Skeletal muscle cell (primary cell): ENCODE measurements at places on chromosomes 2 and 18.

GRCh38 chr18:77360315-77361190 is 110.9 kb downstream of the GALR1 start:
- DNase-seq, result no peak

GRCh38 chr2:217030081-217030480 is 170.2 kb upstream of the TNP1 start:
- no peak for DNase-seq

DNA sequence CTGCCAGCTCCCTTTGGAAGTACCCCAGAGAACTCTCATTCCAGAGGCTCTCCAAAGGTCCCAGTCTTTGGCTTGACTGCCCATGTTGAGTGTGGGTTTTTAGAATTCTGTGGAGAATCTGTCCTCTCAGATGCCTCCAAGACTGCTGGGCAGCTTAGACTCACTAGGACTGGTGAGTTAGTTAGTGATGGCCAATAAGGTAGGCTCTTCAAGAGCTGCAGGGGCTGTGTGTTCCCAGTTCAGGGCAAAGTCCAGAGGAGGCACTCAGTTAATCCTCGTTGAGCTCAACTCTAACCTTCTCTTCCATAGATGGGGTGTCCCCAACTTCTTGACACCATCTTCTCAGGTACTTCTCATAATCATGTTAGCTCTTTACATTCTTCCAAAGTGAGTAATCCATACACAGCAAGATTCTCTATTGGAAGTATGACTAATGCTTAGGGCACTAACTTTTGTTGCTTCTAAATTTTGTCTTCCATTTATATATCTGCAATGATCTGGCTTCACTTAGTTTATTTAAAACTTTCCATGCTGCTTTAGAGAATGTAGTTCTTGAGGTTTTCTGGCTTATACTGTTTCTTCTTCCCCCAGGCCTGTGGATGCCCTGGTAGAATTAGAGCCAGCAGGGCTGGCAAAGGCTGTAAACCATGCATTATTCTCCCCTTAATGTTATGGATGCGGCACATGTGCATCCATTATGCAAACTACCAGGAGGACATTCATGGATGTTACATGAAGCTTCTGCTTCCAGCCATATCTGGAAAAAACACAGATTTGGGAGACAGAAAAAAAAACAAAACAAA is 88.9 kb downstream of the POLE4 start:
- peak; percentile 3 for DNase-seq

- DNase-seq, result no peak
These were observed 111.6 kb upstream of the PIEZO2 start for GRCh38 chr18:11260961-11261461.

DNA sequence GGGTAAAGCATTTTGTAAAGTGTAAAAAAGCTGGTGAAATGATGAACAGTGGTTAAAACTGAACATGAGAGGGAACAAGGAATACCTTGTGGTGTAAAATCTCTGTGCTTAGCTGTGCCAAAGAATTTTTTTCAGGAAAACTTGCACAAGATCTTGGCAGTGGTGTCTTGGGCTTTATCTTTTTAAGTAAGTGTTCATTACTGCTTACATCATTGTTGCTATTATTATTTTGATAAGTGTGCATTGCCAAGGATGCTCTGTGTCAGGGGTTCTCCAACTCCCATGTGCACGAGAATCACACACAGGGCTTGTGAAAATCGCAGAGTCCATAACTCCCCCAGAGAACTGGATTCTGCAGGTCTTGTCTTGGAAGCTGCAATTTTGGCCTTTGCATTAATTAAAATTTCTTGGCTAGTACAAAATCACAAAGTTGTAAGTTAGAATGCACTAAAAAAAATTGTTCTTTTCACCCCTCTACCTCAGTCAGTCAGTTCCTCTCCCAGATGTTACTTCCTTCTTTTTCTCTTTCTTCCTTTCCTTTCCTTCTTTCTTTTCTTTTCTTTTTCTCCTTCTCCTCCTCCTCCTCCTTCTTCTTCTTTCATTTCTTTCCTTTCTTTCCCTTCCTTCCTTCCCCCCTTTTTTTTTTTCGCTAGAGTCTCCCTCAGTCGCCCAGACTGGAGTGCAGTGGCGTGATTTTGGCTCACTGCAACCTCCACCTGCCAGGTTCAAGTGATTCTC is 37.8 kb downstream of the GATA6 start:
- no peak for DNase-seq

- no peak for DNase-seq
These were observed 125.3 kb downstream of the SLC4A3 start for GRCh38 chr2:219752726-219753125.

GRCh38 chr2:206213514-206213845 is 53.8 kb downstream of the EEF1B2 start:
- no peak for DNase-seq

- DNase-seq, result no peak
These were observed 168.4 kb downstream of the SOCS6 start for GRCh38 chr18:70457223-70457622.

DNA sequence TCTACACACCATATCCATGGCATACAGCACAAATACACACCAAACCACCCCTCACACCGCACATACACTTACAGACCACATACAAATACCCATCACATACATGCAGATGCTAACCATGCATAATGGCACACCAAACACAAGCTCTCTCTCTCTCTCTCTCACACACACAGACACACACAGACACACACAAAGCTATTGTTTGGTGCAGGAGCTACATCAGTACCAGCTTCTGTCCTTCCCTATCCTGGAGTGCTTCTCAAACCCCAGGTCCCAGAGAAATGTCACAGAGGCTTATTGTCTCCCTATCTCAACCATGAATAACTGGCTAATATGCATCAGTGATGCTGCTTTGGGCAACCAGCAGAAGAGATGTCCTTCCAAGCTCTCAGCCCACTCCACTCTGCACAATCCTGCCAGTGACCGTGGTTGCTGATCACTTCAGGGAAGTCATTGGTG is 36.5 kb upstream of the ST3GAL5 start:
- no peak for DNase-seq

DNA sequence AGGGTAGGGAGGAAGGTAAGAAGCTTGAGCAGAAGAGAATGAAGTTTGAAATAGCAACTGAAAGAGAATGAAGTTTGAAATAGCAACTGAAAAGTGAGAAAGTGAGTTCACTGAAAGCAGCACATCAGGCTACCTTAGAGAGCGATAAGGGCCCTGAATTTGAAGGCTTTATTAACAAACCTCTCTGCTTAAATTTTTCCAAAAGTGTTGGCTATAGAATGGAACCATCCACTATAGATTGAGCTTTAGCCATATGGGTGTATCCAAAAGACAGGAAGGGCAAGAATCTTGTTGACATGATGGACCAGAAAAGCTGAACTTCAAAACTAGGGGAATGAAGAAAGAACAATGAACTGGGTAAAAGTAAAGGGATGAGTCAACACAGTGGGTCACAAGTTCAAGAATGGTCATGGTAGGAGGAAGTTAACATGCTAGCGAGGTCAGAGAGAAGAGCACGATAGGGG is 122.5 kb downstream of the ASXL3 start:
- no peak for DNase-seq

DNA sequence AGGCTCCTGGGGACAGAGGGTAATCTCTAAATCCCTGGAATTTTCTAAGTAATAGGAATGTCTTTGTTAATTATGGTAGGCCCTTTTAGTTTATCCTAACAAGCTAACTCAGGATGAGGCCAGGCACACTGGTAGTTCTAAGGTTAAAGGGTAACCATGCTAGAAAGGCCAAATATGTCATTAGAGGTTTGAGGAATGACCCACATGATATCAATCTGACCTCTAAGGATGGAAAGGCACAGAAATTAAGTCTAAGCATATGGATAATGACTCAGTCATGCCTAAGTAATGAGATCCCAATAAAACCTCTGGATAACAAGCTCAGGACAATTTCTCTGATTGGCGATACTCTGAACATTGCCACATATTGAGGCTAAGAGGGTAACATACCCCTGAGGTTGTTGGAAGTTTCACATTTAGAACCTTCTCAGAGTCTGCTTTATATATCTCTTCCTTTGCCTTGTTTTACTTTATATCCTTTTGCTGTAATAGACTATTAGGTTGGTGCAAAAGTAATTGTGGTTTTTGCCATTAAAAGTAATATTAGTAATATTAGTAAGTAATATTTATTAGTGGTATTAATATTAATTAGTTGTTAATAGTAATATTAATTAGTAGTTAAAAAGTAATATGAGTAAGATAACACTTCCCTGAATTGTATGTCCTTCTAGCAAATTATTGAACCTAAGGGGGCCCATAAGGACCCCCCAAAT is 806.3 kb upstream of the GCFC2 start:
- no peak for DNase-seq

GRCh38 chr2:157785866-157786662 is 90.1 kb downstream of the ACVR1 start:
- peak; percentile 25 for DNase-seq

DNA sequence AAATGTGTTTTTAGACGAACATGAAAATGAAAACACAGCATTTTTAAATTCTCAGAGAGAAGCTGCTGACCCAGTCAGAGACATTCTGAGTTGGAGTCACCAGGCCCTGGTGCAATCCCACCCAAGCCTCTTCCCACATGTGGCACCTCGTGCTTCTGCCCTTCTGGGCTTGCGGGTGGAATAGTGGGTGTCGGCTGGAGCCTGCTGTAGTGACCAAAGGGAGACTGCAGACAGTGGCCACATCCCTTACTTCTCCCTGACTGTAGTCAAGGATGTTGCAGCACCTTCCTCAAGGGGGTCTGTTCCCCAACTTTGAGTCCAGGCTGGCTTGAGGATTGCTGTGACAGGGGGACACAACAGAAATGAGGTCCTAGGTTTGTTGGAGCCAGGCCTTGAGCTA is 104.4 kb upstream of the GLI2 start:
- DNase-seq, result no peak

- no peak for DNase-seq
These were observed 79.0 kb downstream of the ZCCHC2 start for GRCh38 chr18:62601871-62602270.

- DNase-seq, result no peak
These were observed 8.9 kb downstream of the GDF7 start for GRCh38 chr2:20675701-20676352.

GRCh38 chr18:64090876-64091275 is 58.0 kb downstream of the LINC00305 start:
- no peak for DNase-seq

DNA sequence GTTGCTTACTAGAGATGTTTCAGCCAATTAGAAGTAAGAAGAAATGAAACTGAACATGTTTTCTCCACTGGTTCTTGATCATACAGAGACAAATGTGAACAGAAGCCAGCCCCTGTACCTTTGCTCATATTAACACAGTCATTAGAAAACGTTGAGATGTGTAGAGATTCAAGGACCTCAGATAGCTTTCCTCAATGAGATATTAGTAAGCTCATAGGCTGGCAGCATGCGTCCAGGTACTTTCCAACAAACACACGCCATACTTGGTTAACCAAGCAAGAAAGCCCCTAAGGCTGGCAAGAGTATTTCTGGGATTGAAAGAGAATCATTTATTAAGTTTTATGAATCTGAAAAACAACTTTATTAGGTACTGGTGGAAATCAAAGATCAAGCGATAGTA is 37.5 kb downstream of the SLC5A7 start:
- DNase-seq, result no peak

- DNase-seq, result no peak
These were observed 29.6 kb downstream of the TNS1 start for GRCh38 chr2:217973008-217973787.

DNA sequence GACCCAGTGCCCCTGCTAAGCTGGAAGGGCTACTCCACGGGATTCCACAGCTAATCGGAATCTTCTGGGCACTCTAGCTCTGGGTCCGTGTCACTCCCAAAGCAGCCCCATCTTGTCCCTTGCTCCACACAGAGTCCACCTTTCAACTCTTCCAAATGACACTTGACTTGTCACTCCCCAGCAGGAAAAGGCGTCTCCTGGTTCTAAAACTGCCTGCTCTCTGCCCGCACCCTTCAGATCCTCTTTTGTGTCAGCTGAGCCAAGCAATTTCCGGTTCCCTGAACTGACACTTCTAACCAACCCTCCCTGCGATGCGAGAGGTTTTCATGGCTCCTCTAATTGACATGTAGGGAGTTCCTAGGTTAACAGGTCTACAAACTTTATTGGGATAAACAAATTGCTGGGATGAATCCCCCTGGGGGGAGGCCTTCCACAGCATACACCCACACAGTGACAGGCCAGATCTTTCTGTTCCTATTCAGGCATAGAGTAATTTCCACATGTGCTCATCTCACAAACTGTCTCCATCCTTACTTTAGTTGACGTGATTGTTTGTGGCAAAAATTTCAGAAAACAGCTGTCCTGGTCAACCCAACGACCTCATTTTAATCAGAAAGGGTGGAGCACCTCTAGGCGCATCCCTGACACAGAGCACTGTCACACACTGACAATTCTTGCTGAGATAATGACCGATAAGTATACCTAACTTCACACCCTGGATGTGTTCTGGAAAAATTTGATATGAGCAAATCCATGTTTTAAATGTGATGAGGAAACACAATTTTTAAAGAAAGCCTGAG is 104.9 kb downstream of the RBMS1 start:
- no peak for DNase-seq

GRCh38 chr2:29782549-29783458 is 138.6 kb downstream of the ALK start:
- DNase-seq, result no peak

- DNase-seq, result no peak
These were observed 18.9 kb upstream of the DLX1 start for GRCh38 chr2:172066394-172066886.

DNA sequence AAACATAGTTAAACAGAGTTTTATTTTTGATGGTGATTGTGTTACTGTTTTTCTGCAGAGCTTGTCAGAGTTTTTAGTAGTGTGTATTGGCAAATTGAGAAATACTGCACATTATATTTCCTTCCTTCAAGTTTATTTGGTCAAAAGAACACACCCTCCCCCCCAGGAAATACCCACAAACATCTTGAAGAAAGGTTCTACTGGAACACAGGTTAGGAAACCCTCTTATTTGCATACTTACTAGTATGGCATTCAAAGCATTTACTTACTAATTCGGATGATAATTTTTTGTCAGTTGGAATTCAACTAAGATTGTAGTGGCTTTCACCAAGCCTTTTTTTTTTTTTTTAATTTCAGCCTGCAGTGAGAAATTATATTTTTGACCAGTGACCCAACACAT is 9.1 kb downstream of the CAB39 start:
- DNase-seq, result no peak

- no peak for DNase-seq
These were observed 7.4 kb downstream of the NFATC1 start for GRCh38 chr18:79402977-79403722.

DNA sequence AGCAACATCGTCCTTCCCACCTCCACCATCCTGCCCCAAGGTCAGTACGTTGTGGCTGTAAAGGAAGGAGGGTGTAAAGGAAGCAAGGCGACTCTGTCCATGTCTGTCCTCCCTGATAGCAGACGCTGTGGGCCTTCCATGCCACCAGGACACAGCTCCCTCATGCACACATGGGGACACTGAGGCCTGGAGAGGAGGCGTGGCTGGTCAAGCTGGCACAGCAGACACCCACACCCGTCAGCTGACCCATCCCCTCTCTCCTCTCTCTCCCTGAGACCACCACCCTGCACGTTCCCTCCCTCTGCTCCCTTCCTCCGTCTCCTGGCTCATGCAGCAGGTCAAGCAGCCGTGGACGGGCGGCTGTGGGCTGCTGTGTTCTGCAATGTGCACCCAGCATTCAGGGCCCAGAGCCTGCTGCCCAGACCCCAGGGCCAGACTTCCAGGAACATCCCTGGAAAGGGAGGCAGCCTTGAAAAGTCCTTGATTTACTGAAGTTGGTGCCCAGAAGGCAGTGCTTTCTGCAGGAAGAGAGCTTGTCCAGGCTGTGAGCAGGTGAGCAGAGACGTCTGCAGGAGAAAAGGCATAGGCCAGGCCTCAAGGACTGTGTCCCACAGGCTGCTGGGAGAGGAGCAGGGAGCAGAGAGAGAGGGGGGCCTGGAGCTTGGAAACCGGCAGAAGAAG is 133.6 kb downstream of the DDX1 start:
- DNase-seq, result no peak

- no peak for DNase-seq
These were observed 213.7 kb downstream of the TSN start for GRCh38 chr2:121969166-121969565.
